ENCODE measurements at places on chromosomes 1 and 21.

DNA sequence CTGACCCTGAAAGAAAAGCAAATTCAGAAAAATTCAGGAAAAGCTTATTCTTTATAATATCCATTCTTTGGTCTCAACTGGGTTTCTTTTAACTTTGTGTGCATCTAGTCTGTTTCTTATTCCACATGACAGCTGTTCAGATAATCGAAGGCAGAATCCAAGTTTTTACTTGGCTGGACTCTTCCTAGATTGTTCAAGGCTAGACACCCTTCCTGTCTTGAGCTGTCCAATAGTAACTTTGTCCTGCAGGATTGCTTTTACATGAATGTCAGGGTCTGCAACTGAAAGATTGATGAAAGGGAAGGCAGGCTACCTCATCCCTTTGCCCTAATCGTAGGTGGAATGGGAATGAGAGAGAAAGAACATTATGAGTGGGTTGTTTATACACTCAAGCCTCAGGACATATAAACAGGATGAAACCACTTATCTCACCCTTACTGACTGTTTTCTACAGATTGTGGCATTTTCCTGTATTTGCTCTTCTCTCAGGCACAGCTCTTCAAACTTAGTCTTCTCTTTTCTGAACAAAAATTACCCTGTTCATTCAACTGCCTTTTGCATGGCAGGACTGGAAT lies 76.9 kb downstream of the LEPR start:
- DNase-seq: no peak

DNA sequence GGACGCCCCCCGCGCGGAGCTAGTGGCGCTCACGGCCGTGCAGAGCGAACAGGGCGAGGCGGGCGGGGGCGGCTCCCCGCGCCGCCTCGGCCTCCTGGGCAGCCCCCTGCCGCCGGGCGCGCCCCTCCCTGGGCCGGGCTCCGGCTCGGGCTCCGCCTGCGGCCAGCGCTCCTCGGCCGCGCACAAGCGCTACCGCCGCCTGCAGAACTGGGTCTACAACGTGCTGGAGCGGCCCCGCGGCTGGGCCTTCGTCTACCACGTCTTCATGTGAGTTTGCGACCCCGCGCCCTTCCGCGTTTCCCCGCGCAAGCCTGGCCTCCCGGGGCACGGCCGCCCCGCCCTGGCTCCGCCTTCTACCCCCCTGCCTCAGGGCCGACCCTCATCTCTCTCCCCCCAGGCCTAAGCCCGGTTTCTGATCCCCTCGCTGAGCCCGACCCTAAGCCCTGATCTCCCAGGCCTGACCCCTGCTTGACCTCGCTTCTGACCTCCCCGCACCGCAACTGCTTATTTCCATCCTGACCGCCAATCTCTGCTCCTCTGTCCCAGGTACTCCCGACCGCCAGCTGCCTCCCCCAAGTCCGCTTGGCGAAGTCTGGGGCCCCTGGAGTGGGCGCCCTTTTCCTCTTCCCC lies 669 bp downstream of the KCNQ4 start:
- no peak for DNase-seq

DNA sequence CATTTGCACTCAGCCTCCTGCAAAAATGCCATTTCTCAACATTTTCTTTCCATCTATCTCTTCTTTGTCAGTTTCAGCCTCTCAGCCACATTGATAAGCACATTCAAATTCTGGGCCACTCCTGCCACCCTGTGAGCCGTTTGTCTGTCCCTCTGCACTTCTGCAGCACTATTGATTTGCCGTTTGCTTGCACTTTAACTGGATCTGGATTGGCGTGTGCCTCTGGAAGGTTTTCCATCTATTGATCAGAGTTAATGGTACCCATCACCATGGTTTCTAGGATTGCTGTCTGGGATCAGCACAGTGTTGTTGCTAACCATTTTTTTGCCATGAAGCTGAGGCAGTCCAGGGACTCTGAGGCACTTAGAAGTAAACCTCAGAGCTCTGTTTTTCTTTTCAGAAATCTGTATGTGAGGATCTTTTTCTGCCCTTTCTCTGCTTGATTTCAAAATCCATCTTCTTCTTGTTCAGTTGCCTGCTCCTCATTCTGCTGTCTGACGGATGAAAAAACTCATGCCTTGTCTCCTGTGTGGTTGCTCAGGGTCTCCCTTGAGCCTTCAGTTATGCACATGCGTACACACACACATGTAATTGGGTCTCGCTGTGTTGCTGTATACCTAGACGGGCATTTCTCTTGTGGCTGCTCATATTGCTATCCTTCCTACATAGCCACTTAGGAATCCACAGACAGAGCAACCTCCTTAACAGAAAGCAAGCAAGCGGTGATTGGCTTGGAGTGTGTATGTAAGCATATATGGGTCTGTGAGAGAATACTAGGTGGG lies 67.9 kb downstream of the NOS1AP start:
- DNase-seq: no peak

GRCh38 chr1:65165269-65165993 lies 17.4 kb downstream of the AK4 start:
- DNase-seq: no peak

- DNase-seq: peak; percentile 80
Measured at GRCh38 chr1:158177700-158178450, 2.8 kb upstream of the CD1D start.

DNA sequence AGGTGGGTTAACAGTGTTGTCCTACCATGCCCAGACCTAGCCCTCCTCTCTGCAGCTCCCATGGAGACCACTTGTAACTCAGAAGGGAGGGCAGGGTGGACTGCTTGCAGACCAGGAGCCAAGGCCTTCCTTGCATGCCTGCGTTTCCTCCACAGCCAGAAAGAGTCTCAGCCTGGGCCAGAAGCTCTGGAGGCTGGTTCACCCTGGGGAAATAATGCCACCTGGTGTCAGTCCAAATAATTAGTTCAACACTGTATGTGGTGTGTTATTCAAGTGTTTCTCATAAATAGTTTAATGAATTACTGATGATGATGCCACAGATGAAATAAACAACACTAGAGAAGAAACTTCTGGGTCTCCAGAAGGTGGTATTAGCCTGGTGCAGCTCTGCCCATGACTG lies 16.9 kb upstream of the VANGL1 start:
- no peak for DNase-seq

GRCh38 chr1:244757091-244757939 lies 78.1 kb upstream of the COX20 start:
- no peak for DNase-seq

DNA sequence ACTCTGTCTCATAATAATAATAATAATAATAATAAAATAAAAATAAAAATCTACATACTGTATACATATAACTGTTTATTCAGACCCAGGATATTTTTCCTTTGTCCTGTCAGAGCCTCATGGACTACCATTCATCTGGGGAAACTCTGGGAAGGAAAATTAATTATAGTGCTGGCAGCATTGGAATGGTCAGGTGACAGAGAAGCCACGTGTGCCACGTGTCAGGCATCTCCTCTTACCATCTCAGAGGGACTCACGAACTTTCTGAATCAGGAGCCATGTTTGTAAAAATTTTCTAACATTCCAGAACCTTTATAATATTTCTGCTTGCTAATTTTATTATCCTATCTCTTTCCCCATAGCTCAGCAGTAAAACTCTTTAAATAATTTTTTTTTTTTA lies 97.8 kb upstream of the HNRNPU start:
- DNase-seq: no peak

GRCh38 chr1:241598249-241598648 lies 41.9 kb downstream of the CHML start:
- no peak for DNase-seq

DNA sequence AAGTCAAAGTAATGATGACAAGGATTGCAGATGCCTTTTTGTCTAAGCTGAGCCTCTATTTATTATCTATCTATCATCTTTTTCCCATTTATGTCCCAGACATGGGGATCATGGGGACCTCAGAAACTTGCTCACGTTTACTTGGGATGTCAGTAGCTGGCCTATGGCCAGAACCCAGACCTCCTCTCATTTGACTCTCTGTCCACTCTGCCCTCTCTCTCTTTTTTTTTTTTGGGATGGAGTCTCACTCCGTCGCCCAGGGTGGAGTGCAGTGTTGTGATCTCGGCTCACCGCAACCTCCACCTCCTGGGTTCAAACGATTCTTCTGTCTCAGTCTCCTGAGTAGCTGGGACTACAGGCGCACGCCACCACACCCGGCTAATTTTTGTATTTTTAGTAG lies 3.7 kb upstream of the ID3 start:
- no peak for DNase-seq

DNA sequence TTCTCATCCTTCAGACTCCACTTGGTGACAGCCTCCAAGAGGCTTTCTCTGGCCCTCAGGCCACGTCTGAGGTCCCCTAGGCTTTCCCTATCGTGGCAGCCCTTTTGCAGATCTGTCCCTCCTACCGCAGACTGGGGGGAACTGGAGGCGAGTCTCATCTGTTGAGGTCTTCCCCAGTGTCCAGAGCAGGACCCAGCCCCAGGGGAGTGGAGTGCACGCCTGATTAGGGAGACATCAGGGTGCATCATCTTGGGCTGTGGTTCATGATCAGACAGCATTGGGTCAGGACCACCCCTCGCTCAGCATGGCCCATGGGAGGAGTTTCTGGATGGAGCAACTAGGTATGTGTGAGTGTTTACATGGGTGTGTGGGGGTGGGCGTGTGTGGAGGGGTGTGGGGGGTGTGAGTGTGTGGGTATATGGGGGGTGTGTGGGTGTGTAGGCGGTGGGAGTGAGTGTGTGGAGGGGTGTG lies 8.5 kb upstream of the MATN1 start:
- no peak for DNase-seq

DNA sequence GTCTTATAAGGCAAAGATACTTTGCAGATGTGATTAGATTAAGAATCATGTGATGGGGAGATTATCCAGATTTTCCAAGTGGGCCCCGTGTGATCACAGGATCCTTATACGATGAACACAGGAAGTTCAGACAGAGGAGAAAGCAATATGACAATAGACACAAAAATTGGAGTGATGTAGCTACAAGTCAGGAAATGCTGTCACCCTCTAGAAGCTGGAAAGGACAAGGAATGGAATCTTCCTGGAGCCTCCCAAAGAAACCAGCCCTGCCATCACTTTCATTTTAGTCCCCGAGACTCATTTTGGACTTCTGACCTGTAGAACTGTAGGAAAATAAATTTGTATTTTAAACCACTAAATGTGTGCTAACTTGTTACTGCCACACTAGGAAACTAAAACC lies 61.9 kb upstream of the C1orf21 start:
- no peak for DNase-seq

DNA sequence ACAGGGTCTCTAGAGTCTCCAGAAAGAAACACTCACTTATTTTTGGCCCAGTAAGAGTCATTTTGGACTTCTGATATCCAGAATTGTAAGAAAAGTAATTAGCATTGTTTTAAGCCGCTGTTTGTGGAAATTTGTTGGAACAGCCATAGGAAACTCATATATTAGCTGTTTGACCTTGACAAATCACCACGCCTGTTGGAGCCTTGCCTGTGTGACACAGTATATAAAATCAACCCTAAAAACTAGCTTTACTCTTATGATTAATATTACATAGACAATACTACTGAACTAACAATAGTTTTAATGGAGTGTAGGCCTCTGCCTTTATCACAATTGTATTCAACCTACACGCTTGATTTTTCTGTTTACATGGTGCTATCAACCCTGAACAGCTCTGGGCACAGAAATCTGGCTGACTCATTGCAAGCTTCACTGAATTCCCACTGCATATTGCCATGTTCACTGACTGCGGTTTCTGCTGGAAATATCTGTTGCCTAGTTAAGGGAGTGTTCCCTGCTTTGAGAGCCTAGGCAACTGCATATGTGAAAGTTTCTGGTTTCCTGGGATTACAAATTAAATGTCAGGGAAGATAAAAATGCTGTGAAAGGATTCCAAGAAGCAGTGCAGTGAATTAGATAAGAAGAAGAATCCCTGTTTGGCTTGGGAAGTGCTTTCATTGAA lies 419.5 kb upstream of the DEPDC1 start:
- DNase-seq: no peak

DNA sequence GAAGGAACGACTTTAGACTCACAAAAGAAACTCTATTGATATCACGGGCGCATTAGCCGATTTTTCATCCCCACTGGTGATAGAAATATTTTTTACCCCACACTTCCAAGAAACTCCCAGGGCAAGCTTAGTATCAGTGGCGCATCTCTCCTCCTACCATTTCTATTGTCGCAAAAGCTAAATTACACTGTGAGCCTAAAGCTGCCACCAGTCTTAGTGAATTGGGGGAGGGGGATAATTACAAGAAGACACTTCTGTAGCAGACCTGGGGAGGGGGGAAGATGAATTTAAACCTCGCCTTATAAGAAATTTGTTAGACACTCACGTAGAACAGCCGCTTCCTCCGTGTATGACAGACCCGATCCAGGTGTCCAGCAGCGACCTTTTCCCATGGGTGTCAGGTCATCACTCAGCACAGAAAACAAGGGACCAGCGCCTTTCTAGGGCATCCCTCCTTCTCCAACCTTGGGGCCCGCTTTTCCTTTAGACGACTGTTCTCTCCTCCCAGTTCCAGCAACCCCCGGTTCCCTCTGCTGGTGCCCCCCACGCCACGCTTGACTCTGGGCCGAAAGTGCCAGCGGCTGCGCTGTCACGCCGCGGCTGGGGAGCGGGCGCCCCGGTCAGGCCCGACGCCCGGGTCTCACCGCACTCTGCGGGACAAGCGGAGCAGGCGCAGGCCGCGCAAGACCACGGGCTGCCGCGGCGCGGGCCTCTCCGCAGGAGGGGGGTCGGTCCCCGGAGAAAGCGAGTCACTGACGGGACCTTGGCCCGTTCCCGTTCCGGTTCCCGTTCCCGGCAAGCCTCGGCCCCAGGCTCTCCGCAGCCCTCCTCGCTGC lies 821 bp downstream of the PHC2 start:
- no peak for DNase-seq

Data from COLO829 (cell line).